ENCODE measurements at places on chromosomes 11 and 22.

GRCh38 chr11:18700375-18700774 is 1.8 kb downstream of the TMEM86A start:
- DNase-seq = no peak

DNA sequence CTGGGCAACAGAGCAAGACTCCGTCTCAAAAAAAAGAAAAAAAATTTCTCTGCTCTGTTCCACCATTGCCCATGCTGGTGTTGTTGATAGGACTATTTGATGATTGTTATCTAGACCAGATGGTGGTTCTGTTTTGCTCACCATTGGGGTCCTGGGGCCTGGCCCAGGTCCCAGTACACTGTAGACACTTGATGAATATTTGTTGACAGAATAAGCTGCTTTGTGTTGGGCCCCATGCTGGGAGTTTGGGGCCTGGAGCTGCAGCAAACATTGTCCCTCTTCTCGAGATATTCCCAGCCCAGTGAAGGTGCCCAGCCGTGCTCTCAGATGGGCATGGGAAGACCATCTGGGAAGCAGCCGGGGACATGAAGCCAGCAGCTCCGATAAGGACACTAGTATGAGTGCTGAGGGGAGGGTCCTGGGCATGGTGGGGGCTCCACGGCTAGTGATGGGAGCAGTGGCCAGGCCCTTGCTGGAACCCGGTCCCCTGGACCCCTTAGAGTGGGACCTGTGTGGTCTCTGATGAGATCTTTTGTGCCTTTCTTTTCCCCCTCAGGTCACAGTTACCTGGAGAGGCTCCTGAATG is 13.6 kb downstream of the INCENP start:
- DNase-seq = no peak

DNA sequence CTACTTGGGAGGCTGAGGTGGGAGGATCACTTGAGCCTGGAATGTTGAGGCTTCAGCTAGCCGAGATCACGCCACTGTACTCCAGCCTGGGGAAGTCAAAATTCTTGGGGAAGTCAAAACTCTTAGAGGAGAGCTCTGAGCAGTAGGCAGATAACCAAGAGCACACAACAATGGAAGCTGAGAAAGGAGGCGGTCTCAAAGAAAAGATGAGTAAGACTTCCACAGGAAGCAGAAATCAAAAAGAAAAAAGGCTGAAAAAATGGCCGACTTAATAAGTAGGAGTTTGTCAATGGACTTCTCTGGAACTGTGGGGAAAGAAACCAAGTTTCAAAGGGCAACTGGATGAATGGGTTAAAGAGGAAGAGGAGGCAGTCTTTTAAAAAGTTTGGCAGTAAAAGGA is 32.1 kb downstream of the RAB30 start:
- no peak for DNase-seq

DNA sequence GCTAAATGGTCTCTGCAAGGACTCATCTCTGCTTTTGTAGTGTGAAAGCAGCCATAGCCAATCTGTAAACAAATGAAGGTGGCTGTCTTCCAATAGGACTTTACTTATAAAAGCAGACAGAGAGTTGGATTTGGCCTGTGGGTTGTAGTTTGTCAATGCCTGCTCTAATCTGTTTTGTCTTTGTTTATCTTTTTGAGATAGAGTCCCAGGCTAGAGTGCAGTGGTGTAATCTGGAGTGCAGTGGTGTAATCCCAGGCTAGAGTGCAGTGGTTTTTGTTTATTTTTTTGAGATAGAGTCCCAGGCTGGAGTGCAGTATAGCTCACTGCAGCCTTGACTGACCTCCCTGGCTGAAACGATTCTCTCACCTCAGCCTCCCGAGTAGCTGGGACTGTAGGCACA is 8.6 kb downstream of the PPP6R3 start:
- no peak for DNase-seq

DNA sequence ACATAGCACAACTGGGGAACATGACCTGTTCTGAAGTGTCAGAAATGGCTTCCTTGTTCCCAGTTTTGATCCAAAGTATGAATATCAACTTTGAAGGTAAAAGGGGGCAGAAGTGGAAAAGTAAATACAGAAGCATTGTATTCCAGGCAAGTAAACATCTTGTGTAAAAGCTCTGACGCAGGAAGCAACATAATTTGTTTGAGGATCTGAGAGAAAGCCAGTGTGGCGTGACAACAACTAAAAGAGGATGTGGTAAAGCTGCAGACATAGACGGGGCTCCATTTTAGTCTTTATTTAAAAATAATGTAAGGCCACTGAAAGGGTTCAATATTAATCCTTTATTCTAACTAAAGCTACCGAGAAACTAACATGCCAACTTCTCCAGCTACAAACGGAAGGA is 310.2 kb downstream of the DLG2 start:
- no peak for DNase-seq

- no peak for DNase-seq
Measured at GRCh38 chr11:108364159-108364558, 103.2 kb downstream of the C11orf65 start.

GRCh38 chr11:128734103-128734831 is 40.4 kb downstream of the FLI1 start:
- DNase-seq = no peak

DNA sequence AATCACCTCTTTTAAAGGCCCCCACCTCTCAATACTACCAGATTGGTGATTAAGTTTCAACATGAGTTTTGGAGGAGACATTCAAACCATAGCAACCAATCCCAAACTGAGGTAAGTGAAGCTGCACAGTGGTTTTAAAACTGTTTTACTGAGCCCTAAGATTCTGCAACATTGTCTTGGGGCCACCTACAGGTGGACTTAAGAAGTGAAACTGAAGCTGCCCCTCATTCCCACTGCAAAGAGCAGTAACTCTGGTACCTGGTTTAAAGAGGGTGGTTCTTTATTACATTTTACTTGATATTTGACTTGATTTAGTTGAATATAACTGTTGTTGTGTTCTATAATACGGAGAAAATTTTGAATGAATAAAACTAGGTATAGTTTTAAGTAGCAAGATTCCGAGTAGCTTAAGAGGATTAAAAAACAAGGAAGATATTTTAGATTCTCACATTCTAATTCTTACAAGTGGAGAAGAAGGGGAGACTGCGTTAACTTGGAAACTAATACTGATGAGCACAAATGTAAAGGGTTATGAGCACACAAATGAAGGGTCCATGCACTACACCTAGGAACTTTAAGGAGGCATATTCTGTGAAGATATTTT is 26.7 kb downstream of the SYT9 start:
- no peak for DNase-seq

GRCh38 chr22:44025171-44026065 is 1.3 kb downstream of the PARVB start:
- no peak for DNase-seq

DNA sequence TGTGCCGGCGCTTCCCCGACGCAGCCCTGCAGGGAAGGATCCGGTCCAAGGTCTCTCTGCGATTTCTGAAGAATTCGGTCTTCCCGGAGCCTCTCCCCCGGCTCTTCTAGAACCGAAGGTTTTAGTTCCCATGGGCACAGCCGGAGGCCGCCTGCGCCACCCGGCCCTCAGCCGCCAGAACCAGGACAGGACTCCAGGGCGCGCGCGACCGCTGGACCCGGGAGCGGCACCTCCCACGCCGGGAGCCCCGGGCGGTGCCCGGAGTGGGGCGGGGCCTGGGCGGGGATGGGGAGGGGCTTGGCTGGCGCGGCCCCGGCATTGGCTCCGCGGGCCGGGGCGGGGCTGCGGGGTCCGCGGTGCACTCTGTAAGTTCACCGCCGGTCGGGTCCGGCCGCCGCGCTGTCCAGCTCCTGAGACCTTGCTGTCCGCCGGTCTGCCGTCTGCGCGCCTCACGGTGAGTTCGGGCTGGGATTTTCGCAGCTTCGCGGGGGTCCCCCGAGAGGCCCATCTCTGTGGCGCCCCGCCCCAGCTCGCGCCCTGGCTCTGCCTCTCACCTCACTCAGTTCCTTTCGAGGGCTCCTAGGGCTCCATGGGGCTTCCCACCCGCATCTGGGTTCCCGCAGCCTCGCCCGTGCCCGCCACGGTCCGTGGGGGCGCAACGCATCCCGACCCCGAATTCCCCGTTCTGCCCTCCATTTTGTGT is at the start of gene CDC42EP2:
Gene CDC42EP2, plus strand, starts transcription at position 366 of the 703 bp plus-strand sequence. CDS start 6,033 bp downstream, outside the sequence.
- DNase-seq = peak; percentile 38

- DNase-seq = peak; percentile 73
Measured at GRCh38 chr11:110026858-110027626, 66.2 kb upstream of the ZC3H12C start.

- DNase-seq = no peak
Measured at GRCh38 chr22:23835484-23836144, 3.2 kb downstream of the DERL3 start.

DNA sequence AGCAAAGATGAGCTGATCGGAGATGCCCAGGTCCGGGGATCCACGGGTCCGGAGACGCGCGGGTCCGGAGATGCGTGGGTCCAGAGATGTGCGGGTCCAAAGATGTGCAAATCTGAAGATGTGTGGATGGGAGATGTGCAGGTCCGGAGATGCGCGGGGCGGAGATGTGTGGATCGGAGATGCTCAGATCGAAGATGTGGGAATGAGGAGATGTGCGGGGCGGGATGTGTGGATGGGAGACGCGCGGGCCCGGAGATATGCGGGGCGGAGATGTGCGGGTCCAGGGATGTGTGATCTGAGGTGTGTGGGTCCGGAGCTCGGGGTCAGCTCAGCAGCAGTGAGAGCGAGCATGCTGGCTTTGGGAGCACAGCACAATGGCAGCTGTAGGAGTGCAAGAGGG is 35.5 kb downstream of the CDPF1 start:
- no peak for DNase-seq

DNA sequence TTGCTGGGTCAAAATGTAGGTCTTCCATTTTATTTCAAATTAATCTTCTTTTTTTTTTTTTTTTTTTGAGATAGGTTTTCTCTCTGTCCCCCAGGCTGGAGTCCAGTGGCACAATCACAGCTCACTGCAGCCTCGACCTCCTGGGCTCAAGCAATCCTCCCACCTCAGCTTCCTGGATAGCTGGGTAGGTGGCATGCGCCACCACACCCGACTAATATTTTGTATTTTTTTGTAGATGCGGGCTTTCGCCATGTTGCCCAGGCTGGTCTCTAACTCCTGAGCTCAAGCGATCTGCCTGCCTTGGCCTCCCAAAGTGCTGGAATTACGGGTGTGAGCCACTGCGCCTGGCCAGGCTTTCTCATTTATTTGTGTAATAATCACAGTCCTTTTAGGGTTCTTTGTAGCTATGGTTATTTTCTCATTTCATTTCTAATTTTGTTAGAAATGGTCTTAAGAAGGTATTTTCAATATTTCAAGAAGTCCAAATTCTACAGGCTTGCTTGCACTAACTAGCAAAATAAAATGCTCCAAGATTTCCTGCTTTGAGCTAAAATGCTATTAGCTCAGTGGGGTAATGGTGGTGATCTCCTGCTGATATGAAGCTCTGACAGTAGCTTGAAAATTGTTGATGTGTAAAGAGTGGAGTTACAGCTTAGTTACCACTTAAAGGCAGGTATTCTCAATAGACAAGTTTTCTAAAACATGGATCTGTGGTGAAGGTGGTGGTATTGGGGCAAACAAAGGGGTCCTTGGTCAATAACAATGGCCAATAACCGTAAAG is 50.0 kb downstream of the RBX1 start:
- DNase-seq = no peak

GRCh38 chr11:57681168-57681567 is 13.3 kb downstream of the ZDHHC5 start:
- no peak for DNase-seq

DNA sequence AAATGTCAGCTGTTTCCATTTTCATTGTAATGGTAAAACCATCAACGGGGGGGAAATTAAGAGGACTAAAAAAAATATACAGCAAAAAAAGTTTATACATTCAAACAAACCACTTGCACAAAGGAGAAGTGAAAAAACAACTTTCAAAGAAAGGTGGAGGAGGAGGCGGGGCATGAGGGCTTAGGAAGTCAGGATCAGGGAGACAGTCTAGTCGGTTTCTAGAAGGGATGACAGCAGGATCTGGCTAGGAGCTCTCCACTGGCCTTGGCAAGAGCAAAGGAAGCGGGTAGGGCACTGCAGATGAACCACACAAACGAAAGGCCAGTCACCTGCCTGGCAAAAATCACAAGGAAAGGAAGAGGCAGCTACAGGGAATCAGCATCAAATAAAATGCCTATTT is 31.0 kb downstream of the NAP1L4 start:
- DNase-seq = no peak

DNA sequence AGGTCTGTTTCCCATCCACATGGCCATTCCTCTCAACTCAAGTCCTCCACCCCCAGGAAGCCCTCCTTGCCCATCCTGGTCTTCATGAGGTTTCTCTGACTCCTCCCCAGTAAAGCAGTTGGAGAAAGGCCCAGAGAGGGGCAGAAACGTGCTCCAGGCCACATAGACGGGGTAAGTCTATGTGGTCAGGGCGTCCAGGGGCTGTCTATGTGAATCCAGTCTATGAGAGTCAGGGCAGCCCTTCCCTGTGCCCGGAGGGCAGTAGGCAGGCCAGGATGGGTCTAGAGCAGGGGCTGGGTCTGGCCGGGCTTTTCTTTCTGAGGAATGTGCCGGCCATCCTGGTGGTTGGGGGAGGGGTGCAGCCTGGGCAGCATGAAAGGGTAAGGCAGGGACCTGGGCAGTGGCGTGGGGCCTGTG is 11.7 kb downstream of the GUCD1 start:
- DNase-seq = no peak

- no peak for DNase-seq
Measured at GRCh38 chr11:72338741-72339140, 94.8 kb upstream of the PHOX2A start.

GRCh38 chr11:13928566-13929251 is 33.8 kb upstream of the SPON1 start:
- DNase-seq = no peak

DNA sequence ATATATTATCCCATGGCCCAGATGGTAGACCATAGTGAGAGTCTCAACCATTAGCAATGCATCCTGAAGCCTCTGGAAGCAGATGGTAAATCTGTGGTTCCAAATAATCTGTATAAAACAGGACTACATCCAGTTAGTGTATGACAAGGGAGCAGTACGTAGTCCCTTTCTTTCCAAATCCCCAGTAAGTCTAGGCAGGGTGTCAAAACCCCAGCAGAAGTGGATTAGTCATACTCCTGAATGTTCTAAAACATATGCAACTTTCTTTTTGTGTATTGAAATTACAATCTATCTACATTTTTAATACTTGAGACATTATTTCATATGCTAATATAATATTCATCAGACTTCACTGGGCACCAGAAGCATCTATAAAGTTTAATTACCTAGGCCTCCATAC is 295.1 kb upstream of the ANO5 start:
- DNase-seq = no peak

- no peak for DNase-seq
Measured at GRCh38 chr22:49297871-49298721, 529.6 kb downstream of the BRD1 start.

GRCh38 chr11:30823119-30823518 is 237.0 kb upstream of the MPPED2 start:
- no peak for DNase-seq

GRCh38 chr11:118605116-118605867 is 2.1 kb upstream of the PHLDB1 start:
- DNase-seq = no peak

DNA sequence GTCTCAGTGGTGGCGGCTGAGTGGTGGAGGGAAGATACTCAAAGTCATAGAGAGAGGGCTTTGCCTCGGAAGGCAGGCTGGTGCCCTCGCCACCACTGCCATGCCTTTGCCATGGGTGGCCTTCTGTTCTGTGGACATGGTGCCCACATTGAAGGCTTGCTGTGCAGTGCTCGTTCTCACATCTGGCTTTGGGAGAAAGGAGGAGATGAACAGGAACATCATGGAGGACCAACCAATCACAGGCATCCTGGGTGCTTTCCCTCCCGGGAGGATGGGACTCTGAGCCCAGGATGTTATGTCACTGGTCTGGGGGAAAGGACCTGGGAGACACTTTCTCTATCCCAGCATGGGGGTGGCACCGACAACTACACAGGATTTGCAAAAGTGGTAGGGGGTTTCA is 82.3 kb upstream of the NARS2 start:
- no peak for DNase-seq

Data from hematopoietic multipotent progenitor cell (in vitro differentiated cells).